Activated naive CD8-positive, alpha-beta T cell treated with anti-CD3 and anti-CD28 coated beads for 36 hours (primary cell): ENCODE measurements at places on chromosomes 12 and 14. TPM values are rescaled to one million over a fixed set of nuclear protein-coding genes. Genes with fewer than 3 reads are reported as not detected.
A peak's percentile ranks its signal among the peaks of the same experiment; 100 is the strongest.

- no peak for DNase-seq
Observed at GRCh38 chr14:68322940-68323620, 469.8 kb downstream of the ZFP36L1 start.

DNA sequence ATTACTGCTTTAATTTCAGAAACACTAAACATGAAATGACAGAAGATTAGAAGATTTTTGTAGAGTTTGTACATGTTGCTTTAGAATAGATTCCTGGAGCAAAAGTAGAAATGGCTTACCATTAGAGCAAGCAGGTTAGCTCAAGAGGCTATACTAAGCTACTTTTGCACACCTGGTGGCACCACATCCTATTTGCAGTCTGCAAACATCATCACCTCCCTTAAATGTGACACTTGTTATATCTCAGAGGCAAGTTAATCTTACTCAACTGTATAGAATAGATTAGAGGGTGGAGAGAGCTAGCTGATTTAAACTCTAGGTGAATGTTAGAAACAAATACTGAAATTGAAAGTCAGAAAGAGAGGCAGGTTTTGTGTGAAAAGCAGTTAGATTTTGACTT, 30.7 kb upstream of the OR4E1 start:
- no peak for DNase-seq

- peak; percentile 15 for DNase-seq
Observed at GRCh38 chr12:62808166-62808879, 126.6 kb downstream of the PPM1H start.

GRCh38 chr12:9820281-9820930, 6.9 kb upstream of the KLRF1 start:
- no peak for DNase-seq

DNA sequence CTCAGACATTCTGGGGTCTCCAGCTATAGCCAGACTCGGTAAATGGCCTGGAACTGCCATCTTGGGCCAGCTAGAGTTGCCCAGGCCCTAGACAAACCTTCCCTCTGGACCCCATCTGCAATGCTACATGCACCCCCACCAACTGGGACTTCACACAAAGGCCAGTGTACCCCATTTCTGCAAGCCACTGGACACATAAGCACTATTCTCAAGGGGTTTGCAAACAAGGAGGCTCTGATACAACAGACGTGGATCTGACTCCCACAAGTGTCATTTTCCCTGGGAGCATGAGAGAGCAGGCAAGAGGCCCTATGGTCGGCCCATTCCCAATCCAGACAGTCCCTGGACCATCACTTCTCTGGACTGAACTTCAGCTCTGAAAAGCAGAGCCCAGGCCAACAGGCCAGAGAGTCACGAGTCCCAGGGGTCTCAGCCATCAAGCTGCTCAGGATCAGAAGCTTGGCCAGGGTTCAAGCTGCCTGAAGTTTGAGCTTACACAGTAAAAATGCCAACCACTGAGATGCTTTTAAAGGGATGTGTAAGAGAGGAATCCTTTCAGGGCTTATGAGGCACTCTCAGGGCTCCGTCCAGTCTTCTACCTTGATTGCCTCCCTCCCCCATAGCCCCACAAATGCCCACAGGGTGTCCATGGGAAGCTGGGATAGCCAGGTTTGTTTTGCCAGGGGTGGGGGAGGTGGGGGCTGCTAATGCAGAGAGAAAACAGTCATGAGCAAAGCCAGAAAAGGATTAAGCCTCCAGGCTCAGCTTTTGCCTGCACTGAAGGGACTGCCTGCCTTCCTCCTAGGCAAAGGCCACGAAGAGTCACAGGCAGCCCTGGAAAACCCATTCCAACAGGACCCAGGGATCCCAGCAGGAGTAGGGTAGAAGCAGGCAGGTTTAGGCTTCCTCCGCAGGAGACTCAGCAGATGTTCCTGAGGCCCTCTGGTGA, 31.7 kb upstream of the PNMA1 start:
- DNase-seq = no peak

DNA sequence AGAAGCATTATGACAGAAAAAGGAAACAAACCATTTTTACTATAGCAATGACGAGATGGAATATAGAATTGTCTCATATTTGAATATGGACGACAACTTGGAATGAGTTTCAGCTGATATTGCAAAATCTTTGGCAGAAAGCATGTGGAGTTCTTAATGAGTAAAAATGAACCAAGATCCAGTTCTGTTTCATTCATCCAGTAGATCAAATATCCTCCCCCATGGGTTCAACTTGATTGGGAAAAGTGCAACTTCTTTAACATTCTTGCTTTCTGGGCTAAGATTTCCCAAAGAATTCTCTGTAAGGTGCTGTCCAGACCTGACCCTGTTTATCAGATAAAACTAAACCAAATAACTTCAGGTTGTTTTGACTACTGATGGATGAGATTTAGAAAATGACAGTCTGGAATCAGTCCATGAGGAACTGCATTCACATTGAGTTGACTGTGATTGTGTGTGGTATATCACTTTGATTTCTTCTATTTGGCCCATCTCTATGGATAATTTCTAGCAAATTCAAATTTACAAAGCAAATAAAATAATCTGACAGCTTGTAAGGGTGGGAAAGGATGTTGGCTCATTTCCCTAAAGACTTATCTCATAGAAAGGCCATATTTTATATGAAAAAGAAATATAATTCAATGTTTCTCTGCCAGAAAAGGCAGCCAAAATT, 267.4 kb downstream of the ADAMTS20 start:
- DNase-seq = no peak

DNA sequence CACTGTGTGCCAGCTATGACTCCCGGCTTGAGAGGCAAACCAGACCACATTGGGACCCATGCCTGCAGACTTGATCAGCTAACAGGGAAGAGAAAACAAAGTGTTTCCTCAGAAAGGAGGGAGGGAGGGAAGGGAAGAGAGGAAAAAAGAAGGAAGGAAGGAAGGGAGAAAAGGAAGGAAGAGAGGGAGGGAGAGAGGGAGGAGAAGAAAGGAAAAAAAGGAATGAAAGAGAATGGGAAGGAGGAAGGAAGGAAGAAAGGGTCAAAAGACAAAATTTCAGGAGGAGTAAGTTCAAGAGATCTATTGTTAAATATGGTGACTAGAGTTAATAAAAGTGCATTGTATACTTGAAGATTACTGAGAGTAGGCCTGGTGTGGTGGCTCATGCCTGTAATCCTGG, 18.9 kb downstream of the FIGNL2 start:
- no peak for DNase-seq

DNA sequence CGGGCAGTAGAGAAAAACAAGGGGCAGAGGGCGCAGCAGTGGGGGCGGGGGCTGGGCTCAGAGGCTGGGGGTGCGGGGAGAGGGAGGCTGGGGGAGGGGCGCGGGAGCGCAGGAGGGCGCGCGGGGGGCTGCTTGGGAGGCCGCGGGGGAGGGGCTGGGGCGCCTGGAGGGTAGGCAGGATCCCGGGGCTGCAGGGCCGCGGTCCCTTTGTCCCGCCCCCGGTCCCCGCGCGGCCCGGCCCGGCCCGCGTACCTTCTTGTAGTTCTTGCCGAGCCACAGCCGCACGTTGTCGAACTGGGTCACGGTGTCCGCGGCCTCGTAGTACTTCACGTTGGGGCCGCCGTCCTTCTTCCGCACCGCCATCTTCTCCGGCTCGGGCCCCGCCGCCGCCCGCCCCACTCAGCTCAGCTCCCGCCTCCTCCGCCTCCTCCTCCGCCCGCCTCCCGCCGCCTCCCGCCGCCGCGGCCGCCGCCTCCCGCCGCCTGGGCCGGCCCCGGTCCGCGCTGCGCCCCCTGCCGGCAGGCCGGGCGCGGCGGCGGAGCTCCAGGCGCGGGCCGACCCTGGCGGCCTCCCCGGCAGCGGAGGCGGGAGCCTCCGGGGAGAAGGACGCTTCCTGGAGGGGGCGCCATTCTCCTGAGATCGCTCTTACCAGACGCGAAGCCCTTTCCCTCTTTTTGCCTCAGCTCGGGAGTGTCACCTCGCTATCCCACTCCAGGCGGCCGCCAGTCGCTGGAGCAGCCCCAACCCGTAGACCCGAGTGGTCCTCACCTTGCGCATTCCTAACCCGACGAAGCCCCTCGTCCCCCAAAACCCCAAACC, at the start of gene SMARCC2:
Gene SMARCC2 (minus strand): TSS at position 385 of the 819 bp plus-strand sequence. CDS start 22 bp downstream, at position 363.
- peak; percentile 92 for DNase-seq

DNA sequence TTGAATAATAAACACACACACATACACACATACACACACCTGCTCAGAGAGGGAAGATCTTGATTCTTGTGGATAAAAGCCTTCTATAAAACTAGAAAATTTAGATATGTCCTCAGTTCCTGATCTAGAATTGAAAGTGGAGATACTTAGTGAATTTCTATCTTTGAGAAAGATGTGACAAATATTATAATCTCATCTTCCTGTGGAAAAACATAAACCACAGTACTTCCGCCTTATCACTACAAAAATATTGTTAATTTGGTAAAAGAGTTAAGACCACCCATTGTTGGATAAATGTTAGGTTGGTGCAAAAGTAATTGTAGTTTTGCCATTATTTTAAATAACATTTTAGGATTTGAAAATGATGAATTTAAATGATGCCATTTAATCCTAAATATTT, at the start of gene KLRK1:
Gene KLRK1 (minus strand): TSS at position 138 of the 400 bp plus-strand sequence. CDS start 1,231 bp downstream, outside the sequence.
- DNase-seq = no peak

DNA sequence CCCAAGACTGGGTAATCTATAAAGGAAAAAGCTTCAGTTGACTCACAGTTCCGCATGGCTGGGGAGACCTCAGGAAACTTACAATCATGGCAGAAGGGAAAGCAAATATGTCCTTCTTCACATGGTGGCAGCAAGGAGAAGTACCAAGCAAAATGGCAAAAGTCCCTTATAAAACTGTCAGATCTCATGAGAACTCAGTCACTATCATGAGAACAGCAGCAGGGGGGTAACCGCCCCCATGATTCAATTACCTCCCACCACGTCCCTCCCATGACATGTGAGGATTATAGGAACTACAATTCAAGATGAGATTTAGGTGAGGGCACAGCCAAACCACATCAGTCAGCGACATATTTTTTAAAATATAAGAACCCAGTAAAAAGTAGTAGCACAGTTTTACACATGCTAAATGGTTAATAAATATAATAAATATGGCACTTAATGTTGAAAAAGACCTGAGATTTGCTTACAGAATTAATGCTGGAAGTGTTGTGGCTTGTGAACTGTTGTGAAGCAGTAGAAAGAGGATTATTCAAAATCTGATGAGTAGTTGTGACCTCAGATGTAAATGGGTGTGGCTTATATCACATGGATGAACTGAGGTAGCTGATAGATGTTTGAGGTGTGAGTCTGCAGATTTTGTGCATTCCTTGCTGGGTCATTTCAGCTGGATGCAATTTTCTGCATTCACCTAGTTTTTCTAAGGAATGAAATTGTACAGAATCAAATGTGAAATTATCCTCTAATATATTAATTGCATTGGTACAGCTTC, 46.9 kb upstream of the CHPT1 start:
- DNase-seq = no peak

DNA sequence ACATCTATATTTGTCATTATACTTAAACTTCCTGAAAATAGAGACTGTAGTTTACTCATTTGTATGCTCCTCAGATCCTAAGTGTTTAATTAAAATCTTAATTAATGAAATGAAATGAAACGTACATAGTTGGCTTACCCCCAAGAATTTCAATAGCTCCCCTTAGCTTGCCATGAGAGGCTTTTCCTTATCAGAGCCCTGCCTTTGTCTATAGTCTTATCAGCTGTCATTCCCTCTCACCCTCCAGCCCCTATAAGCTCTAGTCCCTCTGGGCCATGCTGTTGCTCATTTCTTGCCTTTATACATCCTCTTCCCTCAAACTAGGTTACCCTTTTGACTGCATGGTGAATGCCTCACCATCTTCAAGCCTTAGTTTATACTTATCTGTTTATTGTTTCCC, 1.1 kb upstream of the RTRAF start:
- DNase-seq = no peak

DNA sequence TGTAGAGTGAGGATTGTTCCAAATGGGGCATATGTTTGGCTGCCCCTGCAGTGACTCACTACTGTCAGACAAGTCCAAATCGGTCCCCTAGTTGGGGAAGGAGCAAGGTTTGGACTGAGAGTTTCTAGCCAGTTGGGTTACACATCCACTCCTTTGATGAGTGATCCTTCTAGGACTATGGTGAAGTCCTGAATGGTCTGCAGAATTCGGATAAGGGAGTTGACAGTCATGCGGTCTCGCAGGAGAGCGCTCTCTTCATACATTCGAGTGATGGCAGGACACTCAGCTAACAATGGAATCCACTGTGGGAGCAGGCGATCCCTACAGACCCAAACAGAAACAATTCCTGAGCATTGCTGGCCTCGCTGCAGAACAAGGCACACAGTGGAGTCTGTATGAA, 61.5 kb upstream of the SINHCAF start:
- no peak for DNase-seq

DNA sequence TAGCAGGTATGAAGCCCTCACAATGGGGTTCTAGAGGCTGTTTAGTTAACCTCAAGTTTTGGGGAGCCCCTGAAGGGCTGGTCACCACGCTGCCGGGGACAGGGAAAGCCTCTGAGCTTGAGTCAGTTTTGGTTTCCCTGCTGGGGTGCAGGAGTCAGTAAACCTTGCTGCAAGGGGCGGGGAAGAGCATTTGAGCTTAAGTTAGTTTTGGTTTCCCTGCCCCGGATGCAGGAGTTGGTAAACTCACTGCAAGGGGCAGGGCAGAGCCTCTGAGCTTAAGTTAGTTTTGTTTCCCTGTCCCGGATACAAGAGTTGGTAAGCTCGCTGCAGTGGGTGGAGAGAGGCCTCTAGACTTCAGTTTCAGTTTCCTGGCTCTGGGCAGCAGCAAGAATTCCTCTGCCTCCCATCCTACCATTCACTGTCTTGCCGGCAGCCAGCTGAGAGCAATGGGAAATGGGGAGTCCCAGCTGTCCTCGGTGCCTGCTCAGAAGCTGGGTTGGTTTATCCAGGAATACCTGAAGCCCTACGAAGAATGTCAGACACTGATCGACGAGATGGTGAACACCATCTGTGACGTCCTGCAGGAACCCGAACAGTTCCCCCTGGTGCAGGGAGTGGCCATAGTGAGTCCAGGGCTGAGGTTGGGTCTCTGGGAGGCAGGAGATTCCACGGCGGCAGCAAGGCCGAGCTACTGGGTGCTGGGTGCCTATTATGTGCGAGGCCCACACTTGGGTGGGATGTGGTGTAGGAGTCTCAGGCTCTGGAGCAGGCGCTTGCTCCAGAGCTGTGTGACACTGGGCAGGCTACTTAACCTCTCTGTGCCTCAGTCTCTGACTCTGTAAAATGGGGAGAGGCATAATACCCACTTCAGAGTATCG, at the start of gene OAS2:
Gene OAS2 (plus strand): TSS at position 357 of the 878 bp plus-strand sequence. CDS start 90 bp downstream, at position 447.
- peak; percentile 86 for DNase-seq

Gene SIRT4
- total RNA-seq = 1.9 TPM

Gene IFT43
- 9.7 TPM for total RNA-seq

Gene ZNF605
- 4.2 TPM for total RNA-seq

Gene GPR84
- 0.62 TPM for total RNA-seq

Gene ETFBKMT
- total RNA-seq = 0.99 TPM
